Naive B cell (primary cell): ENCODE measurements at places on chromosomes 16 and 17. TPM values are rescaled to one million over a fixed set of nuclear protein-coding genes. Genes with fewer than 3 reads are reported as not detected.

- H3K27me3 ChIP-seq = no peaks in the 10 kb centered on the region
- H3K4me3 ChIP-seq = no peak overlapping the region
- H3K36me3 ChIP-seq = no peaks in the 10 kb centered on the region
- H3K4me1 ChIP-seq = peaks cover 25% of the 10 kb centered on the region
Measured at GRCh38 chr16:57646388-57647039, 18.1 kb downstream of the ADGRG1 start.

DNA sequence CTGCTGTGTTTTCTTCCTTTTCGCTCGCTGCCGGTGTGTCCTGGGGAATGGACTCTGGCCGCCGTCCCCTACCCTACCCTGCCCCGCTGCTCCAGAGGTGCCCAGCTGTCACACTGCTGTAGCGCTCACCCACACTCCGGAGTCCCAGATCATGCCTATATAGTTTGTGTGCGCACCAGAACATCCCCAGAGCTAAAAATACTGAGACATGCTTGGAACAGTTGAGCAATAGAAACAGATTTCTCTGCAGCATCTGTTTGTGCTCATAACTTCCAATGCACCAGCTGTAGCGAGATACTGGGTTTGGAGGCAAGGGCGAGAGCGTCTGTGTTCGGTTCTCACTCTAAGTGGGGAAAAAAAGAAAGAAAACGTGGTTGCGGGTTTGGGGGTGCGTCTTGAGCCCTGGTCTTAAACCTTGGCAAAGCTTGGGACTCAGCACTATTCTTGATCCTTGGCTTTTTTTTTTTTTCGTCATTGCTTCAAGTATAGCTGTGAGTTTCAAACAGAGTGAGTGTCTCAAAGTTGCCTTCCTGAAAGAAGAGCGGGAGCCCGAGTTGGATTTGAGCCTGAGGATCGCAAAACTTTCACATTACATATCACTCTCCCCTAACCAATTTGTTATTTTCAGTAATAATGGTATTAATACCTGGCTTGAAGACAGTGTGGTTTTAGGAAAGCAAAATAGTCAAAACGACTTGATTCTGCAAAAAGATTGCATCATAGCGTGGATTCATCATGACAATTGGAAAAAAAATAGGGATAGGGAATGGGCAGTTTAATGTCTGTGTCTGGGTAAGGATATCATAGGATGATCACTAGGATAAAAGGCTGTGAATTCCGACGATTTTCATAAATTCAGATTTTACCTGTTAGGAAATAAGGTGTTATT, 621 bp downstream of the KCNJ2 start:
- peaks cover 21% of the 10 kb centered on the region for H3K4me1 ChIP-seq
- DNase-seq = no peak
- peaks cover 31% of the 10 kb centered on the region for H3K27me3 ChIP-seq
- no peaks in the 10 kb centered on the region for H3K36me3 ChIP-seq
- H3K4me3 ChIP-seq = peak overlapping the region; percentile 74

- H3K4me3 ChIP-seq = no peak overlapping the region
- peaks cover 9% of the 10 kb centered on the region for H3K27me3 ChIP-seq
- H3K4me1 ChIP-seq = no peaks in the 10 kb centered on the region
- no peak for DNase-seq
Measured at GRCh38 chr16:29023279-29024277, 38.7 kb downstream of the LAT start.

DNA sequence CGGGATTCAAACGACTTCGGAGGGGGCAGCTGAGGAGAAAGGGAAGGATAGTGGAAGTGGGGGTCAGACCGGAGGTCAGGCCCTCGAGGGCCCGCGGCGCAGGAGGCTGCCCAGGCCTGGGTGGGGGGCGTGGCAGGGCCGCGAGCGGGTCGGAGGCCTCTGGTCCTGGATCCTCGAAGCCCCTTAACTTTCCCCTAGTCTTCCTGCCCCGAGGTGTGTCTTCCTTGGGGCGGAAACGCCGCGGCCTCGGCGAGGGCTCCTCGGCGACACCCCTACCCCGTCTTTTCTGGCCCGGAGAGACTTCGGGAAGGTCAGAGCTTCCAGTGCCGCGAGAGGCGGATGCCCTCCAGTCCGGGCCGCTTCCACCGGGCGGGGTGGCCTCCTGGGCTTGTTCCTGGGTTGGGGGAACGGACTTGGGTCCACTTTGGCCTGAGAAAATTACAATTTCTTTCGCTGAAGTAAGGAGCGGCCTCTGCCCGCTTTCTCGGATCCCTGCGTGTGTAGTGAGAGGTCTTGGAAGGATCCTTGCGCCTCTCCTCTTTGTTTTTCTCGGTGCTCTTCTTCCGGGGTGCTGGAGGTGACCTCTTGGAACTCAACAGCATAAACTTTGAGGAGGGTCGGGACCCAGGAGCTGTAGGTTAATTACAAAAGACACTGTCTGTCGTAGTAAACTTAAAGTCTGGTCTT, 491 bp downstream of the IST1 start:
- no peaks in the 10 kb centered on the region for H3K36me3 ChIP-seq
- H3K27ac ChIP-seq = peak overlapping the region; percentile 98
- peak overlapping the region; percentile 98 for H3K4me3 ChIP-seq
- no peaks in the 10 kb centered on the region for H3K27me3 ChIP-seq
- DNase-seq = no peak

TBC1D3E gene
- polyA plus RNA-seq = not detected

KRTAP2-1 gene
- not detected for polyA plus RNA-seq

MYCBPAP gene
- 0.75 TPM for polyA plus RNA-seq

ANKRD40CL gene
- polyA plus RNA-seq = not detected
